ENCODE measurements at places on chromosomes 1 and 21.

- DNase-seq, result peak; percentile 87
Measured at GRCh38 chr1:229410692-229411433, 23.0 kb downstream of the ACTA1 start.

DNA sequence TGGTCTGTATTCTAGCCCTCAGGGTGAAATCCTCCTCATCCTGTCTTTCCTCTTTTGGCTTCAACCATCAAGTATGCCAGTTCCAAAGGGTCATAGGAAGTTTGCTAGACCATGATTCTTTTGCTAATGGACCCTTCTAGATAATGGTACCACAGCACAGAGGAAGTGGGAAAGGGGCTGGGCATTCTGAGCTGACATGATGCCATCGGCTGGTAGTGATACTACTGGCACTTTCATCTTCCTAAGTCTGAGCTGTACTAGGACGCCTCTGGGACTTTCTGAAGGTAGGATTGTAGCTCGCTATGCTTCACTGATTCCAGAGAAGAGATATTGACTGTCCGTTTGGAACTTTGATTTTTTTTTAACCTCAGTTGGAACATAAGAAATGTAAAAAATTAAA is 11.4 kb downstream of the FASLG start:
- no peak for DNase-seq

DNA sequence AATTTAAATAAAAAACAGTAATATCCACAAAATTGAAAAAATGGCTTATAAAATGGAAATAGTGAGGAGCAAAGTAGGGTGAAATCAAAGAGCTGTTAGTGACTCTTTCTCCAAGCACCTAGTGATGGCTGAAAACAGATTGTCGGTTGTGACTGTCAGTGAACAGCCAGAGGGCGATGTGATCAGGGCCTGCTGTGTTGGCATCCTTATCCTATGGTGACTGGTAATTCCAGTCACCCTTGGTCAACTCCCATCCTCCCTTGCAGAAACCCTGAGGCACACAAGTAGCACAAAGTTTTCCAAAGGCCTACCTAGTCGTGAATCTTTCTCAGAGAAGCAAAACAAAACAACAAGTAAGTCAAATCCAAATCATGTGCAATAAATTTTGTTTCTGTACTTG is 599.8 kb upstream of the CXADR start:
- no peak for DNase-seq

DNA sequence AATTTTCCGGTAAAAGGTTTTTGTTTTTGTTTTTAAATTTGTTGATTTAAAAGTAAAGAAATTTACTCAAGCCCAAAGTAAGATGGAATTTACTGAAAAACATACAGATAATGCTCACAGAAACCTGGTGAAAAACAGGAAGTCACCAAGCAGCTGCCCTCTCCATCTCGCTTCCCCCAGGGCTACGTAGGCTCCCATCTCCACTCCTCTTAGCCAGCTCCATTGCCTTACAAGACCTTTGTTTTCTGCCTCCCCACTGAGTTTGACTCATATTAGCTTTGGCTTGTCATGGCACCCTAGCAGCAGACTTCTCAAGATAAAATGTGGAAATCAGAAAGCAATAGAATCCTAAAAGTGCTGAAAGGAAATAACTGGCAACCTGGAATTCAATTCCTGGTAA is 57.9 kb downstream of the PHTF1 start:
- no peak for DNase-seq

GRCh38 chr1:46404482-46405196 is 10.5 kb downstream of the FAAH start:
- DNase-seq, result no peak

DNA sequence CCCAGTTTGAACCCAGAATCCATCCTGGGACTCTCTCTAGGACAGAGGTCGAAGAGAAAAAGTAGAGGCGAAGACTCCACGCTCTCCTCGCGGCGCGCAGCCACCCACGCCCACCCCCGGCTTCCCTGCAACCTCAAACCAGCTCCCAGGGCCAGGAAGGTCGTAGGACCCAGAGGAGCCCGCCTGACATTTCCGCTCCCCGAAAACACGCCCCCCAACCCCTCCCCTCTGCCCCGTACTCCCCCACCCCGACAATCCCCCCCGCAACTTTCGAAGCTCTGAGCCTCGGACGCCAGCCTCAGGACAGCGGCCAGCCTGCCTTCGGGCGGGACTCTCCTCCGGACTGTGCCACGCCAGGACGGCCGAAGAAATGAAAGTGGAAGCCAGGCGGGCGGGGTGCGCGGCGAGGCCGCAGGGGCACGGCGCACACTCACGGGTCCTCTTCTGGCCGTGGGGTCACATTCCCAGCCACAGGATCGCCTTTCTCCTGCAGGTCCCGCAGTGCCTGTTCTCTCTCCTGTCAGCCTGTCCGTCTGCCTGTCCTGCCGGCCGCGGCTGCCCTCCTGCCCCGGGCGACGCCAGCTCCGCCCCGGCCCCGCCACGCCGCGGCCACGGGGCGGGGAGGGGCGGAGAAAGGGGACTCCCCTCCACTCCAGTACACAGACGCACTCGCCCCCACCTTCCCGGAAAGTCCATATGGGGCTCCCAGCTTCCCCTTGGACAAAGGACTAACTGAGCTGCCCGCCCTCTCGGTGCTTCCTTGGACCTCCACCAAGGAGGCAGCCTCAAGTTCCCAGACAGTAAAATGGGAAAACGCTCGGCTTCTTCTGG is at the start of gene MOB3C:
Gene MOB3C, minus strand, starts transcription at position 535 of the 831 bp plus-strand sequence. CDS start 3,490 bp downstream, outside the sequence.
- DNase-seq, result no peak
